ENCODE measurements at places on chromosomes 1 and 21. TPM values are rescaled to one million over a fixed set of nuclear protein-coding genes. Genes with fewer than 3 reads are reported as not detected.
A peak's percentile ranks its signal among the peaks of the same experiment; 100 is the strongest.

GRCh38 chr1:225733254-225733653 lies 44.4 kb upstream of the SRP9 start:
- DNase-seq = no peak

DNA sequence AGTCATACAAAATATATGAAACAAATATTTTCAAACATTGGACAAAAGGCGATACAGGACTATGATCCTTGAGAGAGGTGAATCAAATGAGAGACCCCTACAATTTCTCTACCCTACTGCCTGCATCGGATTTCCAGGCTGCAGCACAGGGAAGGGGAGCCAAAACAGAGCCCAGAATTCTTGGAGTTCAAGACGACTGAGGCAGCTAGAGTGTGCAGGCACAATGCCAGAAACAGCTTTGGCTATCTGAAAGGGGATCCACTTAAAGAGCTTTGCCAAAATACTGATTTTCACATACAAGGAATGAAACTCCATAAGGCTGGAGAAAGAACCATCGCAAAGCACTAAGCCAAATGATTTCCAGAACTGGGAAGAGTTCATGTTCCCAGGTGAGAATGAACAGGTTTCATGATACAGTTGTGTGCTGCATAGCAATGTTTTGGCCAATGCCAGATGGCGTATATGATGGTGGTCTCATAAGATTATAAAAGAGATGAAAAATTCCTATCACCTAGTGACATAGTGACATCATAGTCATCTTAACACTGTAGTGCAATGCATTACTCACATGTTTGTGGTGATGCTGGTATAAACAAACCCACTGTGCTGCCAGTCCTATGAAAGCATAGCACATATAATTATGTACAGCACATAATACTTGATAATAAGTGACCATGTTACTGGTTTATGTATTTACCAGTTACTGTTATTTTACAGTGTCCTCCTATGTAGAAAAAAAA lies 77.5 kb downstream of the KCND3 start:
- no peak for DNase-seq

- no peak for DNase-seq
These were observed 136.8 kb upstream of the SPAG17 start for GRCh38 chr1:118321840-118322239.

The S1PR1 gene
- total RNA-seq = 0.73 TPM

DNA sequence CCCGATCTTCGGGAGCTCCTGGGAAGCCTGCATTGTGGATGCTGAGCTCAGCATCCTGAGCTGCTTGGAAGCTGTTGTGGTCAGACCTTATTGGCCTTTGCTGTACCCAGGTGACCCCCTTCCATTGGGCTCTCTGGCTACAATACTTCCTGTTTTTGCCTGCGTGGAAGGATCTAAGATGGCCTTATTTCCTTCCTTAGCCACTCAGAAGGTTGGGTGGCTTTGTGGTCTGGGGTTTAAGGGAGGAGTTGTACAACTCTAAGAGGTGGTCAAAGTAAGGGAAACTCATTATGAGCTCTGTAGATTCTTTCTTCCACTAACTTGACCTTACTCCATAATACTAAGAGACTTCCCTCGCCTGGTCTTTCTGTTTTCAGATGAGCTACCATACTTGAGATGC lies 17.7 kb downstream of the PFKFB2 start:
- no peak for DNase-seq

The SPRR2B gene
- not detected for total RNA-seq

DNA sequence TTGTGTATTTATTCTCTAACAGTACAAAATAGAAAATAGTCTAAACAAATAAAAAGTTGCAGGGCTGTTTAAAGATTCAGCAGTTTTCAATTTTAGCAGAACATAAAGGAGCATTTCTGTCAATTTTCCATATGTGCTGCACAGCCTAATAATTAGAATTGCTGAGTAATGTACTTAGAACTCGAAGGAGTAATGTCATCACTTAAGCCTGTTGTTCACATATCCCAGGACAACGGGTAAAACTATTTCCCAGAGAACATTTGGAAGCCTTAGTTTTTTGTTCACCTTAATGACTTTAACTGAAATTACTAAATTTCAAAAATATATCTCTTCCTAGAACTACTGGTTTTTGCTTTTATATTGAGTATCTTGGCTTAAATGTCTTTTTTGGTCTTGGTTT lies 81.6 kb downstream of the ZP4 start:
- DNase-seq = no peak

GRCh38 chr21:42395302-42395701 lies 550 bp downstream of the TMPRSS3 start:
- no peak for DNase-seq

DNA sequence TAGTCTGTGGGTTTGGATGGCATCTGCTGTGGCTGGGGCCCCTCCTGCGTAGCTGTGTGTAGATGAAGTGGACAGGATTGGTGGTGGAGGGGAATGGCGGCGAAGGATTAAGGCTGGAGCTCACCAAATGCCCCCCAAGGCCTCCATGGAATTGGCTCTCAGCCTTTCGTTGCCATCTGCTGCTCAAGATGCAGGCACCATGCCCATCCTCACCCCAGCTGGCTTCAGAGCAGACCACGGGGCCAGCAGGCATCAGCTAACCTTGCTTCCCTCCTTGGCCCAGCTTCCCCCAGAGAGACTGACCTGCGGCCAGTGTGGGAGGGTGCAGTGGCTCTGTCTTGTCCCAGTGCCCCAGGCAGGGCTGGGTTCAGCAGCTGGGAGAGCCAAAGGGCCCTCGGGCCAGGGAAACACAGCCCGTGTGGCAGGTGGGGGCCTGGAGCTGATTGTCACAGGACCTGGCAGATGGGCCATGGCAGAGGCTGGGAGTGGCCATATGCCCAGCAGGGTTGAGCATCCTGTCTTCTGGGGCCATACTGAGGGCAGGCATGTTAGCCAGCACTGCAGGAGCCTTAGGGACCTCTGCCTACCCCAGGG lies 66.8 kb upstream of the ACTL8 start:
- no peak for DNase-seq

DNA sequence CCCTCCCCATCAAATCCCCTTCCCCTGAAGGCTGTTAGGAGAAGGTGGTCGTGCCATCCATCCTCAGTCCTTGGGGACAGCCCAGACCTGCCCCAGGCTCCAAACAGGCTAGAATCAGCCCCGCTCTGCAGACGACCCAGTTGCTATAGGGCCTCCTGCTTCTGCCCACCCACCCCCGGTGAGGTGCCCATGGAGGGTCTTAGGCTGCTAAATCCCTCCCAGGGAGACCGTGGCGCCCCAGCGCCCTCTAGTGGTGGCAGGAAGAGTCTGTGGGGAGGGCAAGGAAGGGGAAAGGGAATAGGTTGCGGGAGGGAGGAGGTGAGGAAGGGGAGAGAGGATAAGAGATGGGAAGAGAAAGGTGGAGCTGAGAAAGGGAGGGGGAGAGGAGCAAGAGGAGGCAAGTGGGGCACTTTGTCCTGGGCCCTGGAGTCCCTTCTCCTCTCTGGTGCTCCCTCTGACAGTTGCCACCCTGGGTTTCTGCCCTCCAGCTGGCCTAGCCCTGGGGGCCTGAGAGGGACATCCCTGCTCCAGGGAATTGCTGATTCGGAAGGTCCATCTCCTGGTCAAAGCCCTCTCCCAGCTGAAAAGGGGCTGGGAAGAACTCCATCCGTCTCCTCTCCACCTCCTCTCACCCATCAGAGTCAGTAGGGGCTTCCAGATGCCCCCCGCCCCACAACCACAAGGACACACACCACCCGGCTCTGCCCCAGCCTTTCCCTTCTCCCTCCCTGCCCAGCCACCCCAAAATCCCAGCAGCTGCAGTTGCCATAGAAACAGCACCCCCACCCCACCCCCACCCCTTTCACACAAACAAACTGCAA lies 55.4 kb downstream of the CAMK2N1 start:
- DNase-seq = peak; percentile 74

The PDE4DIP gene
- 362 TPM for total RNA-seq

DNA sequence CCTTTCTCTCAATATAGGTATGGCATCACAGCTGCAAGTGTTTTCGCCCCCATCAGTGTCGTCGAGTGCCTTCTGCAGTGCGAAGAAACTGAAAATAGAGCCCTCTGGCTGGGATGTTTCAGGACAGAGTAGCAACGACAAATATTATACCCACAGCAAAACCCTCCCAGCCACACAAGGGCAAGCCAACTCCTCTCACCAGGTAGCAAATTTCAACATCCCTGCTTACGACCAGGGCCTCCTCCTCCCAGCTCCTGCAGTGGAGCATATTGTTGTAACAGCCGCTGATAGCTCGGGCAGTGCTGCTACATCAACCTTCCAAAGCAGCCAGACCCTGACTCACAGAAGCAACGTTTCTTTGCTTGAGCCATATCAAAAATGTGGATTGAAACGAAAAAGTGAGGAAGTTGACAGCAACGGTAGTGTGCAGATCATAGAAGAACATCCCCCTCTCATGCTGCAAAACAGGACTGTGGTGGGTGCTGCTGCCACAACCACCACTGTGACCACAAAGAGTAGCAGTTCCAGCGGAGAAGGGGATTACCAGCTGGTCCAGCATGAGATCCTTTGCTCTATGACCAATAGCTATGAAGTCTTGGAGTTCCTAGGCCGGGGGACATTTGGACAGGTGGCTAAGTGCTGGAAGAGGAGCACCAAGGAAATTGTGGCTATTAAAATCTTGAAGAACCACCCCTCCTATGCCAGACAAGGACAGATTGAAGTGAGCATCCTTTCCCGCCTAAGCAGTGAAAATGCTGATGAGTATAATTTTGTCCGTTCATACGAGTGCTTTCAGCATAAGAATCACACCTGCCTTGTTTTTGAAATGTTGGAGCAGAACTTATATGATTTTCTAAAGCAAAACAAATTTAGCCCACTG lies 11.5 kb downstream of the HIPK1 start:
- DNase-seq = no peak

DNA sequence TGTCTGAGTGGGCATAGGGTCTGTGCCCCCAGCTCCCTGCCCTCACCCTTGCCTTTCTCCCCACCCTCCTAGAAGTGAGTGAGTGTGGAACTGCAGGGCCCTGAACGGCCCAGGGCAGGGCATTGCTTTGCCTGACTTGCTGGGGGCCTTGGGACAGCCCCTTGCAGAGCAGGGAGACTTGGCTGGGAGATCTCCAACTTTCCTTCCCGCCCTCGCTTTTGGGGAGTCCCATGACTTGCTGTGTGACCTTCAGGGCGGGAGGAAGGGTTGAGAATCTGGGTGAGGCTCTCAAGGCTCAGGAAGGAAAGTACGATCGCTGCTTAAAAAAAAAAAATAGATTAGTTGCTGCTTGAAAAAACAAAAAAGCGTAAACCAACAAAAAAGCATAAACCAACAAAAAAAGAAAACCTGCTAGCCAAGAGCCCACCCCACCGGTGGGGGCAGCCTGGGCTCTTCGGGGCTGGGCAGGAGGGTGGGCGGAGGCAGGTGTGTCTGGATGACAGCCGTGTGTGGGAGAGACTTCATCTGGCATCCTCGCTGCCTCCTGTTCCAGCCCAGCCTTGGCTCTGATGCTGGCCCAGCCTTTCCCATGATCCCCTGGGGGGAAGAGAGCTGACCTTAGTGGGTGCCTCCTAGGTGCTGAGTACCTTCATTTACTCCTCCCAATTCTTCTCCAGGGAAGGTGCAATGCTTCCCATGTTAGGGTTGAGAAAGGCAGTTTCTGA lies 6.5 kb downstream of the NBL1 start:
- peak; percentile 38 for DNase-seq

The RBM11 gene
- total RNA-seq = 2.2 TPM

DNA sequence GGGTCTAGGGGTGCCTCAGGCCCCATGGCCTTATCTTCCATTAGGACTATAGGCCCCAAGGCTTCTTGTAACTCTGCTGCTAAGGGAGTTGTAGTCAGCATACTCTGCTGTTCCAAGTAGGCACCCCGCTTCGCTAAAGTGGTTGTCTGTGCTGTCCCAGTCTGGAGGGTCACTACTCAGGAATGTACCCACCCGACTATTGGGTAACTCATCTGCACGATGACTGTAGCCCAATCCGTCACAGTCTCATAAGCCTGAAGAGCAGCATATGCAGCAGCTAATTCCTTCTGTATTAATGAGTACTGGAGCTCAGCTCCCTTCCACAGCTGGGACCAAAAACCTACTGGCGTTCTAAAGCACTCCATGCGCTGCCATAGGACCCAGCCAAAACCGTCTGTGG lies 111.0 kb downstream of the GDAP2 start:
- DNase-seq = no peak

- DNase-seq = no peak
These were observed 45.7 kb upstream of the TLR5 start for GRCh38 chr1:223188618-223189356.

DNA sequence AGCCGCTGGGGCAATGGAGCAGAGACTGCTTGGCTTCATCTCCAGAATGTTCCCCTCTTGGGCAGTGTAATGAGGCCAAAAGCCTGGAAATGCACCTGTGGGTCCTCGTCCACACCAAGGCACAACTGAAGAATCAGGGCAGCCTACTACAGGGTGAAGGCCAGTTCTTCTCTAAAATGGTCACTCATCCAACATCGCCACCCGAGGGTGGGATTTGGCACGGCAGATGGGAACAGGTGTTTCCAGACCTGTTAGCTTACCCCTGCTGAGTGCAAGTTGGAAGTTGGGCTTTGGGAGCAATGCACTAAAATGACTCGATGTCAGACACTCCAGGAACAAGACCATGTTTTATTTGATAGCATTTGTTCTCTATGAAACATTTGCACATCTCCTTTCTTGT lies 543.7 kb downstream of the NPHP4 start:
- no peak for DNase-seq

DNA sequence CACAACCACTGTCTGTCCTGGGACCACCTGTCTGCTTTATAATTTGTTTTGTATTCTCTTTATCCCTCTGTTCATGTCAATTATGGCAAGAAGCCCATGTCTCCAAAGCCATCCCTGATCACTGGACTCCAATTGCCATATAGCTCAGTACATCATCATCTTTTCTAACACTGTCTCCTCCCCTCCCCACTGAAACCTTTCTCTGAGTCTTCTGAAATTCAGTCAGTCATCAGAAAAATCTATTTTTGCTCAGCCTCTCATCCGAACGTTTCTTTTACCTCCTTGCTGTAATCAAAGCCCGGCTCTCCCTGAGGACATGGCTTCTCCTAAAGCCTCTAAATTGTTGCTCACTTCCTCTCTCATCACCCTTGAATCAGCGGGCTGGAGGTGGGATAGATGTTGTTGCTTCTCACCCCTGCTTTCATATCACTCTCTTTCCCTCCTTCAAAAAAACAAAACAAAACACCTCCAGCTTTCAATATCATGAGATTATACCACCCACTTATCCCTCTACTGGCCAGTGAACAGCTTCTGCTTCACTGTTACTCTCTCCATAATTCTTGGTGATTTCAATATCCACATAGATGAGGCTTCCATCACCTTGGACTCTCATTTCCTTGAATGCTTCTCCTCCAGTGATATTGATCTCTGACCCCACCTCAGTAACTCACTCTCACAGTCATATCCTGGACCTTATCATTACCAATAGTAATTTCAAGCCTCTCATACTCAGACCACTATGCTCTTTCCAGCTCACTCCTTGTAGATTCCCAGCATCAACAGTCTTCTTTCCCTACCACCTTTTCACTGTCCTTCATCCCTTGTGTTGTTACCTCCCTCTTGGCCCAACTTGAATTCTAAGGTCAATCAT lies 27.8 kb downstream of the RAB3B start:
- DNase-seq = no peak

Measured in K562 (cell line).